Upper lobe of right lung (tissue), 1 donor: ENCODE measurements at places on chromosomes 2 and 18. TPM values are rescaled to one million over a fixed set of nuclear protein-coding genes. Genes with fewer than 3 reads are reported as not detected.

Gene CCDC178
- 2.5 TPM for total RNA-seq

DNA sequence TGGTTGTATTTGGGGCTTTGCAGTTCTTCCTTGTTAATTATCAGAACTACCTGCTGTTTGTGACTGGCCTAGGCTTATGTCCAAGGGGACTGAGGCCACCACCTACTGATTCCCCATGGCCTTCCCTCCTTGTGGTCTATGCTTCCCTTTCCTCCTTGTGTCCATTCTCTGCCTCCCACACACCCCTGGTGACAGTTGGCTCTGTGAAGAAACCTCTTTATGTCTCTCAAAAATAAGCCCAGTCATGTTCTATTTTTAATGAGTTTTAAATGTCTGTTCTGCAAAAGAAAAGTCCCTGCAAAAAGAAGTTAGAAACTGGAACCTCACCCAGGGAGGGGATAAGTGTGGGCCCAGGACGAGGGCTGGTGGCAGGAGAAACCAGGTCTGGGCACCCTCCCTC, 105.0 kb downstream of the SMC6 start:
- no peak overlapping the region for H3K27ac ChIP-seq
- peaks cover 5% of the 10 kb centered on the region for H3K4me1 ChIP-seq
- no peak overlapping the region for H3K4me3 ChIP-seq
- DNase-seq = no peak

Gene SUCLG1
- total RNA-seq = 52.7 TPM

Gene SF3B1
- 252 TPM for total RNA-seq
